AG09309 (cell line): ENCODE measurements at places on chromosomes 11 and 22.

DNA sequence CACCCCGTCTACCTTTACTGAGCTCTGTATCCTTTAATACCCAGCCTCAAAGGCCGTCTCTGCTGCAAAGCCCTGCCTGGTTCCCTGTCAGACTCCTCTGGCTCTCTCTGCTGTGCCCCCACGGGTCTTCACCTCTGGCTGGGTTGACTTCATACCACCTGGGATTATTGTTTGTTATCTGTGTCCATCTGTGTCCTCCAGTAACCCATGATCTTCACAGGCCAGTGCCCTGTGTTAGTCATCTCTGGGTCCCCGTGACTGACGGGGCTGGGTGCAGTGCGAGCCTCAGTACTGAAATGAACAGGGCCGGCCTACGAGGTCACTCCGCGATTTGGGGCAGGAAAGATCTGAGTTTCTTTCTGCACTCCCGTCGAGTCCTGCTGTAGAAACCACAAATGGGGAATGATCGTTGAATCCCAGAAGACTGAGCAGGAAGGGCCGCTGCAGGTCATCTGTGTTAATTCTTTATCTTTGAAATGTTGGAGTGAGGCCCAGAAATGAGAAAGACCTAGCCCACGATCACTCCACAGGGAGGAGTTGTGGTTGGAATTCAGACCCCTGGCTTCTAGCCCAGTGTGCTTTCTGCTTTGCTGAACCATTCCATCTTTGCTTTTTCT, 12.3 kb upstream of the TUB start:
- no peak for DNase-seq

DNA sequence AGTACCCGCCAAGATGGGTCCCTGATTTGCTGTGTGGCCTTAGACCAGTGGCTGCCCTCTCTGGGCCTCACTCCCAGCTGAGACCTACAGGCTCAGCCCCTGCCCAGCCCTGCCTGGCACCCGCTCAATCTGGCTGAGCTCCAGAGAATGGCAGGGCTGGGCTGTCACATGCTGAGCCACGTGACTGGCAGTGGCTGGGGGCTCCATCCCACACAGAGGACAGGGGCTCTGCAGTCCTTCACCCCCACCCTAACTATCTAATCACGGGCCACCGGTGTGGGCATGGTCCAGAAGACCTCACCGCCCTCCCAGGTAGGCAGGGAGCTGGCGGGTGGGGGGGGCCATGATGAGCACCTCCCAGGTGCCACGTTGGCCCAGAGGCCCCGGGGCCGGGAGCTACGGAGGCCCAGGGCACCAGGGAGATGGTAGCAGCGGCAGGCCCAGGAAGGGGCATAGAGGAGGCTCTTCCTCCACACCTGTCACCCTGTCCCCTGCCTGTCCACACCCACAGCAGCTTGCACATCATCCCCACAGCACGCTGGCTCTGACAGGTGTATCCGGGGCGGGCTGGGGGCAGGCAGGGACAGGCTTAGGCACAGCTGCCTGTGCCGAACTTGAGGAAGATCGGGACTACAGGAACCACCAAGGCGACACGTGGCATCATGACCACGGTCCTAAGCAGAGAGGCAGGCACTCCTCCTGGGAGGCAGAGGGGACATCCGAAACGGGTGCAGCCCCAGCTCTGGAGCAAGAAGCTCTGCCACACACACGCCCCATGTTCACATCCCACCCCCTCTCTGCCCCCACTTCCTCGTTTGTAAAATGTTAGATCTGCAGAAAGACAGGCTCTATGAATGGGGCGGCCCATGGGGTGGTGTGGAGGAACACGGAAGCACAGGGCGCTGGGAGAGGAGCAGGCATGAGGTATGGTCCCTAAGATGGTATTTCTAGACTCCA, 1.5 kb upstream of the ALDH3B1 start:
- no peak for DNase-seq

- DNase-seq: no peak
Observed at GRCh38 chr11:20156876-20157613, 3.2 kb downstream of the DBX1 start.

DNA sequence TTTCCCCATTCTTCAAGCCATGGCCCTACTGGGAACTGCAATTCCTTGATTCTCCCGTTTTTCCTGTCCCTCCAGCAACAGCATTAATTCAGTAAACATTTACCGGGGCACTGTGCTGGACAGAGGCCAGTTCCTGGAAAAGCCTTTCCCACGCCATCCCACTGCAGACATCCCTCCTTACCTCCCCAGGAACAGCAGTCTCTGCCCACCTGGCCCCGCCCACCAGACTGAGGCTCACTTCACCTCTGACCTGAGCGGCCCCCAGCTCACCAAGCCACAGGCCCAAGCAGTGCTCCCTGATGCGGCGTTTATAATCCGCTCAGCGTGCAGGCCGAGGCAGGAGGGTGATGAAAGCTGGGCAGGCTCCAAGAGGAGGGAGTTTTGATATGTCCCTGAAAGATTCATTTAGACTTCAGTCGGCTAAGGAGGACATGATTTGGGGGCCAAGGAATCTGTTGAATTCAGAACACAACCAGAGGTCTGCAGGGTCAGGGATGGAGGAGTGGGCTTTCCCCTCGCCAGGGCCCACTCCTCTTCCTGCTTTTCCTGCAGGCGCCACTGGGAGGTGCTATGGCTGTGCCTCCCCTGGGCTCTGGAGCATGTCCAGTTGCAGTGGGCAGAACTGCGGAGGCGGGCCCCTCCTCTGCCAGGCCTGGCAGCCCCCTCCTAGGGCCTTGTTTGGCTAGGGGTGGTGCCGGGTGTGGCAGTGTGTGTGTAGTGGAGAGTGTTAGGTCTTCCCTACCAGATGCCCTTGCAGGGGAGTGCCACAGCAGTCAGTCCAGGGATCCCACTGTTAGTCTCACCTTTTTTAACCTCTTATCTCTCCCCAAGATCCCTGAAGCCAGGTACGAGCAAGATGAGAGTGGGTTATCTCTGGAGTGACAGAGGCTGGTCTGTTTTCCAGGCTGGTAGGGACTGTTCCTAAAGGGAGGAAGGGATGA, 1.4 kb upstream of the TAGLN start:
- DNase-seq: no peak

DNA sequence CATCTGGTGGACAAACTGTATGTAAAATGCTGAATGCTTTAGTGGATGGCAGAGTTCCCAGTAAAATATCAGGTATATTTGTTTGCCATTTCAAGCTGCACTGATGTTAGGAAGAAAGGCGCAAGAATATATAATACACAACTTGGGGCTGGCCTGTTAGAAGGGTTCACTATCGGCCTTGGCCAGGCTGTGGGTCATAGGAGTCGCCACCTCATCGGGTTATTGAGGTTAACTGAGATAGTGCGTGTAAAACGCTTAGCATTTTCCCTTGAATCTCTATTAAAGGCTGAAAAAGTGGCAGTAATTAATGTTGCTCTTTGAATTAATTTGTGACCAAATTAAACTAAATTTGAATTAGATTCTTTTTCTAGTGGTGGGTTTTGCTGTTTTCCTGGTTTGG, 5.1 kb downstream of the FAM118A start:
- no peak for DNase-seq

DNA sequence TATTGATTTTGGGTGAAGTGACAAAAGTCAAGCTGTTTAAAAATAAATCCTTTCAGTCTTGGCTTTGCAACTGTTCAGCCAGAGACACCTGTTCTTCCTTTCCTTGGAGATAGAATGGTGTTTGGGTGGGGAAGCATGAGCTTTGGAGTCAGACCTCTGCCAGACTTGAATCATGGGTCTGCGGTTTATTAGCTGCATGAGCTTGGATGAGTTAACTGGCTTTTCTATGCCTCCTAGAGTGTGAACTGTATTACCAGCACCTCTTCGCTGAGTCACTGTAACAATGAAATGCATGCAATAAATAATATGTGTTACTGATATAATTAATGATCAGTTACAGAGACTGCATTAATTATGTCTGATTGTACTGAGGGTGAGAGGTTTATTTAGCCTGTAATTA, 13.5 kb upstream of the MYEOV start:
- DNase-seq: peak; percentile 34

DNA sequence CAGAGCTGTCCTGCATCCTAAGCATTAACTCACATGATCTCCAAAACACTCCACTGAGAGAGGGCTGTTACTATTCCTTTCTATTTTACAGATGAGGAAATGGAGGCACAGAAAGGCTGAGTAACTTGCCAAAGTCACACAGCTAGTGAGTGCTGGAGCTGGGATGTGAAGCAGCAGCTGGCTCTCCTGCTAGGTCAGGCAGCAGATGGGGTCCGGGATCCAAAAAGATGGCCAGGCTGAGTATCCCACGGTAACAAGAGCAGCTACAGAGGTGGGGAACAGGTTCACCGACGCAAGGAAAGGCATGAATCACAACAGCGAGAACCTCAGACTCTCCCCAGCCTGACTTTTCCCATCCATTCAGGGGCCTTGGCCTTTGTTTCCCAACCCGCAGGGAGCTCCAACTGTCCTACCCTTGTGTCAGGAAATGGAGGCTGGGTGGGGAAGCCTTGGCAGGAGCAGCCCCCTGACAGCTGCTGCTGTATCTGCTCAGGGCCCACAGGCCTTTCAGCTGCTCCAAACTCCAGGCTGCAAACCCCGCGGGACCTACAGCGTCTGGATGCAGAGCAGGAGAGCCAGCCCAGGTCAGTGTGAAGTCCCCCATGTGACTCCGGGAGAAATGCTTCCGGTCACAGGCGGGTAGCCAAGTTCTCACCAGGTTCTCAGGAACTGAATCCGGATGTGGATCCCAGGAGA, 29.5 kb downstream of the DKK3 start:
- no peak for DNase-seq

DNA sequence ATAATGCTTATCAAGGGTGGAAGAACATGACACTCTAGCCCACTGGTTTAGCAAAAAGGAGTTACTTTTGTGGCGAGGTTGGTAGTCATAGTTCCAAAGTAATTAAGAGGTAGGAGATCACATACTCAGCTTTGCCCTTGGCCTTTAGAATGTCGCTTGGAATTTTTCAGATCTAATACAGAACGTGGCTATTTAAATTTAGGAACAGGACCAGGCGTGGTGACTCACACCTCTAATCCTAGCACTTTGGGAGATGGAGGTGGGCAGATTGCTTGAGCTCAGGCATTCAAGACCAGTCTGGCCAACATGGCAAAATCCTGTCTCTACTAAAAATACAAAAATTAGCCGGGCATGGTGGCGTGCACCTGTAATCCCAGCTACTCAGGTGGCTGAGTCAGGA, 26.1 kb upstream of the ZNRF3 start:
- DNase-seq: no peak

DNA sequence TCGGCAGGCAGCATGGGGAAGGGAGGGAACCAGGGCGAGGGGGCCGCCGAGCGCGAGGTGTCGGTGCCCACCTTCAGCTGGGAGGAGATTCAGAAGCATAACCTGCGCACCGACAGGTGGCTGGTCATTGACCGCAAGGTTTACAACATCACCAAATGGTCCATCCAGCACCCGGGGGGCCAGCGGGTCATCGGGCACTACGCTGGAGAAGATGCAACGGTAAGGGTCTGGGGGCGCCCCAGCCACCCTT, 204 bp downstream of the FADS2 start:
- no peak for DNase-seq

- DNase-seq: no peak
Observed at GRCh38 chr11:110187731-110188130, 94.5 kb downstream of the ZC3H12C start.

DNA sequence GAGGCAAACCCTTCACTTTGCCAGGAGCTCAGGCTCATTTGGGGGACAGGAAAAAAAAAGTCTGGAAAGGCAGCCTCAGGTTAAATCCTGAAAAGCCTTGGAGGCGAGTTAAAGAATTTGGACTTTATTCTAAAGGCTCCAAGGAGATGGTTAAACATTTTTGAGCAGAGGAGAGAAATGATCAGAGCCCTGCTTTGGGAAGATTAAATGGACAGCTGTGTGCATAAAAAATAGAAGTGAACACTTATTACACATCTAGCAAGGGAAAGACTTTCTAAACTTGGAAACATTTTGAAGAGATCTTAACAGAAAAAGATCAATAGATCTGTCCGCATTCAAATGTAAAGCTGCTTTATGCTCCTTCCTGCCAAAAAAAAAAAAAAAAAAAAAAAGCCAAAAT, 8.4 kb upstream of the RAB3IL1 start:
- no peak for DNase-seq

DNA sequence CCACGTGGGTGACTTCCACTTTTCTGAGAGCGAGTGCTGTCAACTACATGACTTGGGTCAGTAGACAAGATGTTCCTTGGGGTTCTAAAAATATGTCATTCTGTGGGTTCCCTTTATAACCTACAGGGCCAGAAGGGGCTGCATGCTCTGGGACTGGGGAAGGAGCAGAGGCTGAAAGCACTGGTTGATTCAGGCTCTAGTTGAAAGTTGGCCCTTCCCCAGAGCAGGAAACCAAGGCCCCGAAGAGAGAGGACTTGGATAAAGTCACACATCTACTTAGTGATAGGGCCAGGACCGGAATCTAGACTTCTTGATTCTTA, 9.9 kb downstream of the ADAMTS15 start:
- no peak for DNase-seq

GRCh38 chr22:36768141-36768540, 7.8 kb downstream of the IFT27 start:
- DNase-seq: no peak

DNA sequence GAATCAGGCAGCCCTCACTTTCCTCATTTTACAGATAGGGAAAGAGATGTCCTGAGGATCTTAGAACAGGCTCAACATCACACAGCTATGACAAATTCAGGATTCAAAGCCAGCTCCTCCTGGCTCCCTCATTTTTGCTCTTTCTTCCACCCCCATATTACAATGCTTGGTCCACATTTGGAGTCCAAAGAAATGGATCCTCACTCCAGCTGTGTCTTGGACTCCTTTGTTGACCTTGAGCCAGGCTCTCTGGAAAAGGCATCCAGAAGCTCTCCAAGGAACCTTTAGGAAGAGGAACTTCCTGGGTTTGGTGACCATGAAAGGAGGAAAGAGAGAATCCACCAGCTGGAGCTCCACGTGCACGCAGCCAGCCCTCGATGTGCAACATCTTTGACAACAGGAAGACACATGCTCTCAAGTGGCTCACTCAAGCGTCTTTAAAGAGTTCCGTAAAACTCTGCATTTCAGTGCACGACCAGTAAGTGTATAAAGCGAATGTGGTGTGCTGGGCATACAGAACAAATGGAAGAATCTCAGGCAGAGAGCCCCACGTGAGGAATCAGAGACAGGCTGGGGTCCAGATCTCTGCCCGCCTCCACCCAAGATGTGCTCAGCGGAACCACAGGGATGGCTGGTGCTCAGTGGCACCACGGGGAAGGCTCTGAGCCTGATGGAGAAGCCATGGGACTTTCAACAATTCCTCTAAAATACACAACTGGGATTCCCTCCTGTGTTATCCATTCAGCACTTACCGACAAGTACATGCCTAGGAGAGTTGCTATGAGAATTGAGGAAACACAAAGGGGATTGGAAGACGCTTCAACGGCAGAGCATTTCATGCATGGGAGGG, 48.4 kb downstream of the ISX start:
- DNase-seq: no peak

GRCh38 chr22:36164621-36165020, 4.1 kb upstream of the APOL3 start:
- DNase-seq: no peak

DNA sequence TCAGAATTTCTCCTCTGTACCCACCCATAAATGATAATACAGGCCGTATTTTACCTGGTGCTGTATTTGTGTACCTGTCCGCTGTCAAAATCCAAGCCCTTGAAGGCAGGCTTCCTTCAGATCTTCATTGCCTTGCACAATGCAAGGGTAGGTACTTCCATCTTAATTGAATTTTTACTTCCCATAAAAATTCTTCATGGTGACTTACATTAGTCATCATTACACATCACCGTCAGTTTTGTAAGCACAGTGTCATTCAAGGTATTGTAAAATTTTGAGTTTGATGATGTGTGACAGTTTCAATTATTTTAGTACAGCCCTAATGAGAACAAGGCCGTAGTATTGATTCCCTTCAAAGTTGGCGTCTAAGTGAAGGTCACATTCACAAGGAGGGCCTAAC, 770 bp upstream of the TSG101 start:
- DNase-seq: peak; percentile 27
